Activated naive CD8-positive, alpha-beta T cell treated with anti-CD3 and anti-CD28 coated beads for 36 hours (primary cell): ENCODE measurements at places on chromosomes 2 and 18. TPM values are rescaled to one million over a fixed set of nuclear protein-coding genes. Genes with fewer than 3 reads are reported as not detected.

REG3G gene
- not detected for total RNA-seq

DNA sequence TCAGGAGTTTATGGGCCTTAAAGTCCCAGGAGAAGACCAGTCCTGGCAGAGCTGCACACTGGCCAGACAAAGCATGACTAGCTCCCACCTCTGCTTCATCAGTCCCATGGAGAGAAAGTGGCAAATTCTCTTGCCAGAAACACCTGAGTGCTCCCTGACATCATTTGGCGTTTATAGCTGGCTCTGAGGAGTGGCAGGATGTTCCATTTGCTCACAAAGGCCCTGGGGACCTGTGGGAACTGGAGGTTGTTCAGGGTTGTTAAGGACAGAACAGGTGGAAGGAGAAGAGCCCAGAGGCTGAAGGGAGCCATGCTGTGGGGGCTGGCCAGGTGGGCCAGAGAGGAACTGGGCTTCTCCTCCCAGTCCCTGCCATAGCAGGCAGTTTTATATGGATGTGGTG, 56.1 kb downstream of the RPL37A start:
- DNase-seq, result no peak

CDK5R2 gene
- total RNA-seq, result not detected

- DNase-seq, result no peak
These were observed 188.6 kb downstream of the AFF3 start for GRCh38 chr2:99953750-99954149.

DNA sequence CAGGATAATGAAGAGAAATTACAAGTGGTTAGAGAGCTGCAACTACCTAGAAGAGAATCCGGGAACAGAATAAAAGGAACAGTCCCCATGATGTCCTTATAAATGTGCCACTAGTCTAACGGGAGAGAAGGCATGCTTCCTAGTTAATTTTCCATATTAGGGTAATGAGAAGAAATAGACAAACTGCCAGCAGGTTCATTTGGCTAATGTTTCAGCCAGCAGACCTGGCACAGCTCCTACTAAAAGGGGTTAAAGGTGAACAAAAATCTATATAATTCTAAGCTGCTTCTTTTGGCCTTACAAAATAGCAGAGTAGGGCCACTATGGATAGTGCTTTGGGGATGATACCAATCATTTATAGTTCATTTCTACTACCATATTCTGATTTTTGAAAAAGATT, 845.3 kb upstream of the GCFC2 start:
- DNase-seq, result no peak

- DNase-seq, result no peak
These were observed 330.2 kb downstream of the DSC3 start for GRCh38 chr18:30712383-30712782.

- no peak for DNase-seq
These were observed 63.0 kb upstream of the DSC1 start for GRCh38 chr18:31225668-31226067.

GRCh38 chr2:190497428-190497827, 37.1 kb downstream of the NEMP2 start:
- DNase-seq, result no peak

DNA sequence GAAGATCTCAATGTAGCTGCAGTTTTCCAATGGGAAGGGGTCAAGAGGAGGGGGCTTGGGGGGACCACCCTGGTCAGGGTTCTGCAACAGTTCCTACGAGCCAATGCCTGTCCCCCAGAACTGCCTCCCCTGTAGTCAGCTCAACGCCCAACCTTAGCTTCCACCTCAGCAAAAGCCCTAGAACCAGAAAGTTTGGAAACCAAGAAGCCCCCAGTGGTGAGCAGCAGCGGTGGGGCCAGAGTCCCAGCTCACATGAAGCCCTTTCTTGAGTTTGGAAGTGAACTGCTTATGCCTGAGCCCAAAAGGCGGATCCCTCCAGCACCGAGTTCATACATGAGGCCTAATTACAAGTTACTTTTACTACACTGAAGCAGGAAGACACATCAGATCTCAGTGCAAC, 162.4 kb downstream of the HDAC4 start:
- no peak for DNase-seq

DNA sequence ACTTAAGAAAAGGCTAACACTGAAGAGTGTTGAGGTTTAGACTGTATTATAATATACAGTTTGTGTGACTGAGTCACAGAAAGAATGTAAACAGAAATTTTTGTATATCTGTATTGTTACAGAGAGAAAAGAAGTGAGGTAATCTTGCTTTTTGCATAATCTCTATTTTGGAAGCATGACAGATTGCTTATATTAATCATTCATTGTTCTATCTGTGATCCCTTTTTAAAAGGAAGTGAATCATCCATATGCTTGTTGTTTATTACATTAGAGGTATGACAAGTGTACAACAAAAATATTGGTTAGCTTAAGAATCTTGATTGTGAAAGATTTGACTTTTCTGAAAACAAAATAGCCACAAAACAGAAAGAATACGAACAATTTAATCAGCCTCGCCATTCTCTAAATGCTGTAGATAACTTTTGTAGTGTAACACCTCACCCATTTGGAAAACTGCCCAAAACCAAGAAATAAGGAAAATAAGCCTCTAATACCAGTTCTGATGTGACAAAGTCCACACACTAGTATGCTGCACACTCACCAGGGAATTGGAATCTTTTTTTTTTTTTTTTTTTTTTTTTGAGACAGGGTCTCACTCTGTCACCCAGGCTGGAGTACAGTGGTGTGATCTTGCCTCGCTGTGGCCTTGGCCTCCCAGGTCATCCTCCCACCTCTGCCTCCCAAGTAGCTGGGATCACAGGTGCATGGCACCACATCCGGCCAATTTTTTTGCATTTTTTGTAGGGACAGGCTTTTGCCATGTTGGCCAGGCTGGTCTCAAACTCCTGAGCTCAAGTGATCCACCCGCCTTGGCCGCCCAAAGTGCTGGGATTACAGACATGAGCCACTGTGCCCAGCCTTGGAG, 91.5 kb upstream of the LPIN2 start:
- DNase-seq, result no peak
